Left kidney (tissue), 8 donors: ENCODE measurements at places on chromosomes 6 and 20. TPM values are rescaled to one million over a fixed set of nuclear protein-coding genes. Genes with fewer than 3 reads are reported as not detected.

Gene ZSCAN23
- polyA plus RNA-seq: 16.5 TPM

Gene GPR6
- not detected for polyA plus RNA-seq

Gene LRFN2
- polyA plus RNA-seq: 0.81 TPM

Gene PHACTR3
- polyA plus RNA-seq: 12.4 TPM

Gene GFRAL
- not detected for polyA plus RNA-seq

Gene BPIFA1
- not detected for polyA plus RNA-seq

Gene MOG
- not detected for polyA plus RNA-seq

Gene TRIM15
- polyA plus RNA-seq: 0.08 TPM

Gene NSFL1C
- 104 TPM for polyA plus RNA-seq

Gene RNF39
- polyA plus RNA-seq: 2.0 TPM

Gene PPP1R11
- 60.1 TPM for polyA plus RNA-seq

Gene DPPA5
- polyA plus RNA-seq: not detected

Gene GPRC6A
- polyA plus RNA-seq: 0.18 TPM

Gene NT5E
- polyA plus RNA-seq: 3.9 TPM

Gene KCNQ2
- 5.5 TPM for polyA plus RNA-seq

Gene SLC26A8
- 0.47 TPM for polyA plus RNA-seq

Gene DDR1
- polyA plus RNA-seq: 167 TPM

Gene HTR1E
- 0.55 TPM for polyA plus RNA-seq

Gene STAU1
- 118 TPM for polyA plus RNA-seq

Gene ULBP2
- 0.88 TPM for polyA plus RNA-seq

Gene MAP7
- 35.3 TPM for polyA plus RNA-seq

Gene NFATC2
- 1.6 TPM for polyA plus RNA-seq

Gene RBM24
- 1.2 TPM for polyA plus RNA-seq

Gene NRSN1
- 1.1 TPM for polyA plus RNA-seq

Gene ZSCAN12
- 17.0 TPM for polyA plus RNA-seq

Gene RAB5IF
- polyA plus RNA-seq: 62.4 TPM

Gene HTR1B
- 0.38 TPM for polyA plus RNA-seq

Gene OR2H1
- polyA plus RNA-seq: not detected

Gene BAG2
- polyA plus RNA-seq: 6.3 TPM
